OCI-M1 (cell line): ENCODE measurements at places on chromosomes 16 and 17.
A peak's percentile ranks its signal among the peaks of the same experiment; 100 is the strongest.

DNA sequence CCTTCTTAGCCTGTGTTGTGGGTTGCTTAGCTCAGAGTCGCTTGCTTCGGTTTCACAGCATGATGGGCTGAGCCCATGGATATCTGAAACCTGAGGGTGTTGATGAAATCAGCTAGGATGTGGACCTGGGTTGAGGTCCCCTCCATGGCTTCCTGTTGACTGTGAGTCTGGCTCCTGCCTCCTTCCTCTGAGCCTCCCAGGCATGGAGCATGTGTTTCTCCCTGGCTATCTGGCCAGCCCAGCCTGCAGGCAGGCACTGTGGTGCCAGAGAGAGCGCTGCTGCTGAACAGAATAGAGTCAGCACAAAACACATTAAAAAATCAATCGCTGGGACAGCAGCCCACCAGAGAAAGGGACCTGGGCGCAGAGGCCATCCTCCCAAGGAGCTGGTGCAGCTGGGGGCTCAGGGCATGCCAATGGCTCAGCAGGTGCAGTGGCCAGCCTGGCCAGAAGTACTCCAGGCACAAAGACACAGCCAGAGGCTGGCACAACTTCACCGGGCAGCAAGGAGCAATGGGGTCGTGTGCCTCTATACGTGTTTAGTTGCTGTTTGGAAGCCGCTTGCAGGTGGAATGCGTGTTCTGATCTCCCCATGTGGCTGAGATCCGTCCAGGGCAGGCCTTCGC is 28.3 kb upstream of the GPRC5C start:
- DNase-seq, result no peak

GRCh38 chr16:84597528-84597896 is 20.4 kb downstream of the COTL1 start:
- no peak for DNase-seq

DNA sequence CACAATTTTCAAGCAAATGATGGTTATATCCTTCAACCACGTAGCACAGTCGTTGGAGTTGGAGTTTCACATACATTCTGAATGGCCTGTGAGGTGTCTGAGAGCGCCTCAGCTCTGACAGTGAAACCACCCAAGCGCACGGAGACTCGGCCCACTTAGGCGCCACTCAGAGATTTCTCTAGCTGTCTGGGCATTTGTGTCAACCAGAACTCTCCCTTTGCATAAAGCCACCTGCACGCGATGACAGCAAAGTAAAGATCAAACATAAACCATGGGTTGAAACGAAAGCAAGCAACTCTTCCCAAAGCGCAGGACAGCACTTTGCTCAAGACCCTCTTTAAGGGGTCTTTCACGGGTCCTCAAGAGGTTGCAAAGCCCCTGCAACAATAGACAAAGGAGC is 533 bp downstream of the SLC6A4 start:
- DNase-seq, result no peak

- no peak for DNase-seq
These were observed 53.0 kb upstream of the DNAJA2 start for GRCh38 chr16:47026492-47026891.

- no peak for DNase-seq
These were observed 519 bp downstream of the ST6GALNAC2 start for GRCh38 chr17:76585033-76585648.

- DNase-seq, result no peak
These were observed 59.3 kb upstream of the CDH11 start for GRCh38 chr16:65181071-65181561.

GRCh38 chr17:77841742-77842527 is 116.6 kb upstream of the TNRC6C start:
- no peak for DNase-seq

DNA sequence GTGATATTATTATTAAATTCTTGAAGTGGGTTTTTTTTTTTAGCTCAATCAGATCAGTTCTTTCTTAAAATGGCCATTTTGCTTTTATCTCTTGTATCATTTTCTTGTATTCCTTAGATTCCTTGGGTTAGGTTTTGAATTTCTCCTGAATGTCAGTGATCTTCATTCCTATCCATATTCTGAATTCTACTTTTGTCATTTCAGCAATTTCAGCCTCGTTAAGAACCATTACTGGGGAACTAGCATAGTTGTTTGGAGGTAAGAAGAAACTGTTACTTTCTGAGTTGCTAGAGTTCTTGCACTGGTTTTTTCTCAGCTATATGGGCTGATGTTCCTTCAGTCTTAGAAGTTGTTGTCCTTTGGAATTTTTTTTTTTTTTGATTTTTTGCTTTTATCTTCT is 293.1 kb downstream of the MAP2K4 start:
- no peak for DNase-seq

DNA sequence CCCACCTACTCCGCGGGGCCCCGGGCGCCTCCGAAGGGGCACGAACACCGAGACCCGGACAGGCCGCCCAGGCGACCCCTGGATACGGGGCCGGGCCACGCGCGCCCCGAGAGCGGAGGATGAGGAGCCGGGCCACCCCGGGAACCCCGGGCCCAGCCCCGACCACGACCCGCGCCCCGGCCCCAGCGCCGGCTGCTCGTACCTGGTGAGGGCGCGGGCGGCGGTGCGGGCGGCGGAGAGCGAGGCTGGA is 192 bp downstream of the FASN start:
- no peak for DNase-seq

GRCh38 chr17:82863941-82864712 is 24.3 kb upstream of the ZNF750 start:
- peak; percentile 51 for DNase-seq
